ENCODE measurements at places on chromosomes 4 and X.
A peak's percentile ranks its signal among the peaks of the same experiment; 100 is the strongest.

- DNase-seq = no peak
Measured at GRCh38 chr4:71006203-71006907, 12.9 kb downstream of the DCK start.

DNA sequence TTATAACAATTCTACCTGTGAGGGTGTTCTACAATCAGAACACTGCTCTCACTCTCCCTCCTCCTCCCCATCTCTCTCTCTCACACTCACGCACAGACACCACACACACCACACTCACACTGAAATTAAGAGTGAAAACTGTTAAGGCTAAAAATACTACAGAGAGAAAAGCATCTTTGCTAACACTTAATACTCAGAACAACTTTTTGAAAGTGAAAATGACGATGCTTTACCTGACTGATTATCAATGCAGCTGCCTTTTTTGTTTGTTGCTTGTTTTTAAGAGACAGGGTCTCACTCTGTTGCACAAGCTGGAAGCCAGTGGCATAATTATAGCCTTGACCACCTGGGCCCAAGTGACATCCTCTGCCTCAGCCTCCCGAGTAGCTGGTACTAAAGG is 222.4 kb downstream of the APBB2 start:
- no peak for DNase-seq

DNA sequence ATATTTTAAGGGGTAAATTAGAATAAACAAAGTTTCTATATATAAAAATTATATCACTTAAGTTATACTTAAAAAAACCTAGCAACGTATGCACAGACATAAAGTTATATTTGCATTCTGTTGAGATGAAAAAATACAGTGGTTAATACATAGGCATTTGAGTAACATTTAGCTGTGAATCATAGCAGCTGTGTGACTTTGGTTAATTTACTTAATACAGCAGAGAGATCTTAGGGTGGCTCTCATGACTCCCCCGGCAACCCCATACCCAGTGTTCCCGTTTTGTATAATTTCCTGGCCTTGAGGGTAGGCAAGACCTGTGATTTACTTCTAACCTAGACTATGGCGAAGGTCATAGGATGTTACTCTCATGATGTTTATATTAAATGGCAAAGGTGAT is 504.8 kb downstream of the INPP4B start:
- no peak for DNase-seq

GRCh38 chrX:153609917-153610835 is 11.2 kb upstream of the CCNQ start:
- peak; percentile 38 for DNase-seq

- DNase-seq = no peak
Measured at GRCh38 chrX:72644946-72645345, 69.2 kb downstream of the PHKA1 start.

DNA sequence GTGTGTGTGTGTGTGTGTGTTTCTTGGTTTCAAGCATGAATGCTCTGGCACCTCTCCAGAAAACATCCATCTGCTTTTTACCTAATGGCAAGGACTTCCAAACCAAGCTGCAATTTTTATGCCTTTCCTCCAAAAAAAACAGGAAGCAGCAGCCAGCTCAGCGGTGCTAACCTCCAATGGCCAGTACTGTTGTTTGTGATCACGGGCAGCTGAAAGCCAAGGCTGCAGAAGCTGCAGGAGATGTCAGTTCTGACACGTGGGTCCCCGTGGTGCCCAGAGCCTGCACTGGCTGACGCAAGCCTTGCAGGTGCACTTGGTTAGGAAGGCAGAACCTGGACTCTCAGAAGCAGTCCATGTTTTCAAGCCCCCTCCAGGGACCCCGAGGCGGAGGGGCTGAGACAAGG is 313.6 kb upstream of the DDX53 start:
- DNase-seq = peak; percentile 31

DNA sequence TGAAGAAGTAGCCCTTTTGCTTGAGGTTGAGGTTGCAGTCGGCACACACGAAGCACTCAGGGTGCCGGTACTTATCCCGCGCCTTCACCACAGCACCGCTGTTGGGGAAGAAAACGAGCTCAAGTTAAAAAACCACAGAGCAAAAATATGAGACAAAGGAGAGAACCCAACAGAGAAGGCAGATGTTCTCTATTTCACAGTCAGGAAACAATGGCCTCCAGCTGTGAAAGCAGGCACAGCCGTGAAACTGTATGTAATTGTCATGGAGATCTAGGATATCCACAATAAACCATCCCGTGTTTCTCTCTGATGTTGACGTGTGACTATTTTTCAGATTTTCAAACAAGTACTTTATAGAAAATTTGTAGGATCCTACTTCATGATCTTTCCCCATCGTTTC is 30.9 kb upstream of the CCDC110 start:
- no peak for DNase-seq

- DNase-seq = no peak
Measured at GRCh38 chr4:158783785-158784184, 15.0 kb downstream of the FNIP2 start.

DNA sequence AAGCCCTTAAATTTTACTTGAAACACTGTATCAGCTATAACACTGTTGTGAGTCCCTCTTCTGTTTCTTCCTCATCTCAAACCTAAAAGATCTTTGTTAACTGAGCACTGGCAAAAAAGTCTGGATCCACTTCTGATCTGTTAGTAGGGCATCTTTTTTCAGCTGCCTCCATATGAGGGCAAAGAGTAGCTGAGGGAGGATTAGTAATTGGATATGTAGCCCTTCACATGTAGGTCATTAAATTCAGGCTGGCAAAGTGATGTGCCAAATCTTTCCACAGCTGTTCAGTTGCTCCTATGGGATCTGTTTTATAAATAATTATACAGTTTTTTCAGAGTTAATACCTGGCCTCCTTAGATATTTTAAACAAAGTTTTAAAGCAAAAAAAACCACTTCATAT is 1.1 kb upstream of the TRMT10A start:
- no peak for DNase-seq

DNA sequence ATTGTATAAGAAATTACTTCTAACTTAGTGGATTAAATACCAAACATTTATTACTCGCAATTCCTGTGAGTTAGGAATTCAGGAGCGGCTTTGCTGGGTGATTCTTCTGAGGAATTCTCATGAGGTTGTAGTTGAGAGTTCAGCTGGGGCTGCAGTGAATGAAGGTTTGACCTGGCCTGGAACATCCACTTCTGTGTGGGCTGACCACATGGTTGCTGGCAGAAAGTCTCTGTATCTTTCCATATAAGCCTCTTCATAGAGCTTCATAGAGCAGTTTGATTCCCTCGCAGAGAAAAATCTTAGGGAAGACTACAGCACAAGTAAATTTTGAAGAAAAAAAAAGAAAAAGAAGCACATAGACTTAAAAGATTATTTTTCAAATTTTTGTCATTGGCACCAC is 339.7 kb upstream of the NWD2 start:
- no peak for DNase-seq

DNA sequence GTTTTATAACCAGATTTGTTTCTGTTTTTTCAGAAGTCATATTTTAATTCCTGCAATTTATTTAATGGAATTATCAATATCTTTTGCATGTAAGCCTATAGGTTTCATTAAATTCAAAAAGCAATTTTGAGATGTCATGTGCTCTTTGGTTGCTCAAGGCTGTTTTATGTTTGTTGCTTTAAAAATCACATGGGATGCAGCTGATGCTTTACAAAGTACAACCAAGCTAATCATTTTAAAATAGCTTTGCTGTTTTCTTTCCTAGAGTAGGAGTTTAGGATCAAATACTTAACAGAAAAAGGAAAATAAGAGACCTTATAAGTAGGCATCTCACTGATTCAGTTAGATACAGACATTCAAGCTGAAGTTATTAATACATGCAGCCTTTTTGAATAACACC is 11.3 kb downstream of the CPEB2 start:
- DNase-seq = no peak

DNA sequence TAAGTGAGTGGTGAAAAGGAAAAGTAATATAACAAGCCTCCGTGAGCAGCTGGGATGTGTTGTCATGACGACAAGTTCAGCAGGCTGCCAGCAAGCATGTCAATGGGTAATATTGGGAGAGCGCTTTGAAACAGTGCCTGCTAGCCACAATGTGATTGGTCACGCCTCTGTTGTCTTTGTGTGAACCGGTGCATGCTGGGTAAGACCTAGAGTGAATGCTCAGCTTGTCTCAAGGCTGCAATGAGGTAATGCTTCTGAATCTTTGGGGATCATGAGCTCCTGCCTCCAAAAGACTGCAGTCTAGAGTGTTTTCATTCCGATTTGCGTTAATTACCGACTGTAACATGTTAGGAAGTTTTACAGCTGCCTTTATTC is 54.9 kb downstream of the STOX2 start:
- peak; percentile 54 for DNase-seq

DNA sequence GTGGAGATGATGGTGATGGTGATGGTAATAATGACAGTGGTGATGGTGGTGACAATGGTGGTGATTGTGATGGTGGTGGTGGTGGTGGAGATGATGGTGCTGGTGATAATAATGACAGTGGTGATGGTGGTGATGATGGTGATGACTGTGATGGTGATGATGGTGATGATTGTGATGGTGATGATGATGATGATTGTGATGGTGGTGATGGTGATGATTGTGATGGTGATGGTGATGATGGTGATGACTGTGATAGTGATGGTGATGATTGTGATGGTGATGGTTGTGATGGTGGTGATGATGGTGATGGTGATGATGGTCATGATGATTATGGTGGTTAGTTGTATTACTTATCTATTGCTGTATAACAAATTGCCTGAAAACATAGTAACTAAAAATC is 108.9 kb upstream of the NKX1-1 start:
- DNase-seq = no peak

GRCh38 chrX:132491191-132491590 is 2.4 kb upstream of the MBNL3 start:
- no peak for DNase-seq

GRCh38 chr4:173056271-173056670 is 112.3 kb upstream of the GALNT7 start:
- no peak for DNase-seq

- peak; percentile 87 for DNase-seq
Measured at GRCh38 chr4:122798101-122798500, 28.5 kb upstream of the FGF2 start.

DNA sequence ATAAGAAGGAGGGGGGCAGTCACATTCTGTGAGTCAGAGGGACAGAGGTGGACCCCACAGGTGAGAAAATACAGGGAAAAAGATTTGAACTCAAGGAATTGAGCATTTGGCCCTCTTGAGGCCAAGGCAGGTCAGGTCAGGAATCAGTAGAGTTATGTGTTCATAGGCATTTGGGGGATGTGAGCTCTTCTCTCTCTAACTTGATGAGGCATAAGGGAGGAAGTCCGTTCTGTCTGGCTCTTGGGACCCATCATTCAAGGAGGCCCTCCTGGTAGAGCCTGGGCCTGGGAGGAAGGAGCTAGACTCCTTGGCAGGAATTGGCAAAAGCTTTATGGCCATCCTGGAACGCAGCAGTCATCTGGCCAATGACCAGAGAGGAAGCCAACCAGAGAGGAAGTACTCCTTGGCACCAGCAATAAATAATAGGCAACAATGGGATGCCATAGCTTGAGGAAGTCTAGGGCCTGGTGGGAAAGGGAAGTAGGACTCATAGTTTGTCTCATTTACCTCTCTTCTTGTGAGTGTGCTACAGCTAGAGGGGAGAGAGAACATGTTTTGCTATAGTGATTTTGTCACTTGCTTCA is 53.0 kb downstream of the MSN start:
- DNase-seq = no peak

- no peak for DNase-seq
Measured at GRCh38 chr4:75786938-75787337, 62.6 kb downstream of the USO1 start.

DNA sequence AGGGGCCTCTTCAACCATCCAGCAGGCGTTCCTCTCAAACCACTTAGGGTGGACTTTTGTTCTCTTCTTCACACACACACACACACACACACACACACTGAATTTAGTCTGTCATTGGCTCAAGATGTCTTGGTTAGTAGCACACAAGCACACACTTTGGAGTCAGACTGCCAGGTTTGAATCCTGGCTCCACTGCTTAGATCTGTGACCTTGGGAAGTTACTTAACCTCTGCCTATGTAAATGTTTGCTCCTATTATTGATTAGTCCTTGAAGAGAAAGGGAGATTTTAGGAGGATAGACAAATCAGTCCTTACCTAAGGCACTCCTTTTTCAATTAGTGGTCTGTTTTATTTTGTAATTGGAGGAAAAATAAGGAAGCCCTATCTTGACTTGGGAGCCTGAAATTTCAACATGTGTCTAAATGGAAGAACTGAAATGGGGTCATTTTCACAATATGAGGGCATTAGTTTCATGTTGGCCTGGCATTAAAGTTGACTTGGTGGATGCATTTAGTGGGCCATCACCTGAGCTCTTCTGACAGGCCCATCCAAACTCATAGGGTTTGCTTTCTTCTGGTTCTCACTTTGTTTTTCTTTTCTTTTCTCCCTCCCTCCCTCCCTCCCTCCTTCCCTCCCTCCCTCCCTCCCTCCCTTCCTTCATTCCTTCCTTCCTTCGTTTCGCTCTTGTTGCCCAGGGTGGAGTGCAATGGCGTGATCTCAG is 13.3 kb upstream of the TMEM131L start:
- no peak for DNase-seq

DNA sequence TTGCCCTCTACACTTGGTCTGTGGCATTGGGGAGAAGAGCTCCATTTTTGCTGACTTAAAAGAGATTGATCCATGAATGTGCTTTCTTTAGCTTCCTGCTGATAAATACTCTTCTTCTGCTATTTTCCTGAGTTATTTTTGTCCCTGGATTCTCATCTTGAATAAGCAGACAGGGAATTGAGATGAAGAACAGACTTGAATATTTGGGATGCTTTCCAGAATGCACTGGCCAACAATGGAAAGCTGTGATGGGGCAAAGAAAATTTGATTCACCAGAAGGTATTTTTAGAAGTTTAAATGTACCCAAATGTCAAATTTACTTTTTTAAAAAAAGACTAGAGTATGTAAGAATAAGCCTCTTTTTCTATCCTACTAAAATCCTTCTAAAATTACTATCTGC is 309.9 kb upstream of the PPP1R2C start:
- no peak for DNase-seq

GRCh38 chr4:122621016-122621507 is at the start of gene IL21:
Gene IL21, minus strand, starts transcription at chr4:122621066. Its CDS starts 55 bp downstream, at chr4:122621011.
- DNase-seq = no peak

GRCh38 chrX:147485207-147485606 is 426.5 kb upstream of the FMR1 start:
- DNase-seq = no peak

DNA sequence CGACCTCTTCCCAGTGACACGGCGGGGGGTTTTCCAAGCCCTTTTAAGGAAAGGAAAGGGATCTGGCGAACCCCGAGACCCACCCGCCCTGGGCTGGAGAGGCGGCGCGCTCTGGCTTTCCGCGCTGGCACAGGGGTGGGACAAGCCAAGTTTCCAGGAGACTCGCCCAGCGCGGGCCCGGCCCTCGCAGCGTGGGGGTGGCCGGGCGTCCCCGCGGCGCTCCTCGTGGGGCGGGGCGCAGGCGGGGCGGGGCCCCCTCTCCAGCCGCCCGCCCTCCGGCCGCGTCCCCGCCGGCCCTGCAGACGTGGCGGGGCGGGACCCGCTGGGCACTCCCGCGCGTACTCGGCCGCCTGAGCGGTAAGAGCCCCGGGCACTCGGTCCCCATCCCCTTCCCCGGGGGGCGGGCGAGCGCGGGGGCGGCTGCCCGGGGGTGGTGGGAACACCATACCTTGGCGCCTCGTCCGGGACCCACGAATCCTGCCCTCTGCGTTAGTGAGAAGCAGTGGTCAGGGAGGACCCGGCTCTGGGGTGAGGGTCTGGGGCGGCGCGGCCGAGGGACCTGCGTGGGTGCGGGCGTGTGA is at the start of gene FAM114A1:
Gene FAM114A1 (plus strand): TSS at position 329 of the 581 bp plus-strand sequence. CDS start 10,273 bp downstream, outside the sequence.
- DNase-seq = peak; percentile 65

GRCh38 chr4:80183250-80184052 is 13.9 kb upstream of the PRDM8 start:
- DNase-seq = no peak
